Stimulated activated memory B cell treated with anti-CD40 and anti-IgM and Interleukin-4, amounts not matched to agents 10 μg/mL and 1 μg/mL and 100 μg/mL, for 72 hours (primary cell): ENCODE measurements at places on chromosomes 1 and 21.

GRCh38 chr1:101465941-101466340 lies 229.1 kb downstream of the S1PR1 start:
- no peak for ATAC-seq

DNA sequence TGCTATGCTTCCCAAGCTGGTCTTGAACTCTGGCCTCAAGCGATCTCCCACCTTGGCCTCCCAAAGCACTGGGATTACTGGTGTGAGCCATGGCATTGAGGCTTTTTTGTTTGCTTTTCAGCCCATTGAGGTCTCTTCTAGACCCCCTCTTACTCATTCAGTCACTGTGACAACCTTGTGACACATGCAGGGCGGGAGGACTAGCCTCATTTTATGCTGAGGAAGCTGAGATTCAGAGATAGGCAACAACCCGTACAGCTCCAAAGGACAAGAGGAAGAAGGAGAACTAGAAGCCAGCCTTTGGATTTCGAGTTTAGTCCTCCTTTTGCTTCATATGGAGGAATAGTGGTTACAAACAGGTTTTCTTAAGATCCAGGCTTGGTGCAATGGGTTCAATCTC lies 83.9 kb upstream of the WDR26 start:
- no peak for ATAC-seq

- ATAC-seq: no peak
These were observed 119.1 kb downstream of the KCNN3 start for GRCh38 chr1:154750681-154751665.

DNA sequence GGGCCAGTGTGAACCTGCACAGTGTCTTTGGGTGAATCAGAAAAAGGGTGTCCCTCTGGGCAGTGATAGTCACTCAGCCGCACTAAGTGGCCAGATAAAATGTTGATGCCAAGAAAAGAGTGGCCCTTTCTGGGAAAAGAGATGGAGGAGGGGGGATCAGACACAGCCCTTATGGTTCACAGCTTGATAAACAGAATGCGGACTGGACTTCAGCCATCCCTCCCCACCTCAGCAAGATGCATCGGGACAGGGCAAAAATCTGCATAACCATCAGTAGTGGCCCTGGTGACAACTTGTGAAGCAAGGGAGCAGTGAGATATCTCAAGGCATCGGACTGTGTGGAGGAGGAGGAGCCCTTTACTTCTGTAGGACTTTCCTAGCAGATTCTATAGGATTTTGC lies 353.8 kb upstream of the PLXNA2 start:
- no peak for ATAC-seq

DNA sequence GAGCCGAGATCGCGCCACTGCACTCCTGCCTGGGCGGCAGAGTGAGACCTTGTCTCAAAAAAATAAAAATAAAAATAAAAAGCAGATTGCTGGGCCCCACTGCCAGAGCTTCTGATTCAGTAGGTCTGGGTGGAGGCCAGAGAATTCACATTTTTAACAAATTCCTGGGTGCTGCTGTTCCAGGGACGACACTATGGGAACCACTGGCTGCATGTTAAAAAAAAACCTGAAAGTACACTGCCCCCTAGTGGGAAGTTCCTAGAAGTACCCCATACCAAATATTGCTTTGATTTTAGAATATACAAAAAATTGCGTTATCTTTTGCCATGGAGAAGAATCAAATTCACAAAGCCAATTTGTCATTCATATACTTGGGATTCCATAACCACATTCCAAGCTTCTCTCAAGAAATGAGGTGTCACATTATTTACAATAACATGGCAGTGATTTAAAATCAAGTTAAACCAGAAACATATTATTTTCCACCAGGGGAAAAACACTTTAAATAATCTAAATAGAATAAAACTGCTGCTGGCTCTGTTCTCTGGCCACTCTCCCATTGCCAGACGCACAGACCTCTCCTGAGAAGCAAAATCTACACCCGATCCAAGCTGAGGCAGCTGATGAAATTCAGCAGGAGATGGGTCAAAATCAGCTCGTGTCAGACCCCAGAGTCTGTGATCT lies 27.4 kb downstream of the SYF2 start:
- no peak for ATAC-seq

DNA sequence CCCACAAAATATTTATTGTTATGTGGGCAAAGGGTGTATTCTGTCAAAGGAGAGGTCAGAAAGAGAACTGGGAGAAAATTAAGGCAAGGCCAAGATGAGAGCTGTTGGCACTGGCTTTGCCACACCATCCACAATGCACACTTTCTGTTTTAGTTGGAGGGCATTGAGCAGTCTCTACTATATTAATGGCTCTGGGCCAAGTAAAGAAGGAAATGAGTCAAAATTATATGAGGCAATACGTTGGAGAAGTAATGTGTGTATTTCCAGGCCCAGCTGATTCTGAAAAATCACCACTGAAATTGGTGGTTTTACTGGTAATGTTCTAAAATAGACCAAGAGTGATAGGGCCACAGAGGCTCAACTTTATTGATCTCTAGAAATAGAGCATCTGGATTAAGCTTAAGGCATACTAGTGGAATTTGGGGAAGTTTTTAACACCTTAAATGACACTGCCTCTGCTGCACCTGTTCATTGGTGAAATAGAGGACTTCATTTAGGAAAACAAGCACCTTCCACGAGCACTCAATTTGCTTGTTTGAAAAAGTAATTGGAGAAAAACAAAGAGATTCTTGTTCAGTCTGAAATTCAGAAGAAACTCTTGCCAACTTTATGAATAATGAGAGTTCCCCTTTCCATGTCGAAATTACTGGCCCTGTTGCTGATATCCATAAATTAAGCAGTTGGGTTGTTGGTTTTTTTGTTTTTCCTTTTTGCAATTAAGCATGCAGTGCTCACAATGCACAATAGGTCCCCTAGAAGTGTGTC lies 424.9 kb downstream of the ADGRL2 start:
- ATAC-seq: no peak
